ENCODE measurements at places on chromosomes 7 and 10.

- no peak for DNase-seq
These were observed 99.8 kb downstream of the EPDR1 start for GRCh38 chr7:38020121-38020785.

DNA sequence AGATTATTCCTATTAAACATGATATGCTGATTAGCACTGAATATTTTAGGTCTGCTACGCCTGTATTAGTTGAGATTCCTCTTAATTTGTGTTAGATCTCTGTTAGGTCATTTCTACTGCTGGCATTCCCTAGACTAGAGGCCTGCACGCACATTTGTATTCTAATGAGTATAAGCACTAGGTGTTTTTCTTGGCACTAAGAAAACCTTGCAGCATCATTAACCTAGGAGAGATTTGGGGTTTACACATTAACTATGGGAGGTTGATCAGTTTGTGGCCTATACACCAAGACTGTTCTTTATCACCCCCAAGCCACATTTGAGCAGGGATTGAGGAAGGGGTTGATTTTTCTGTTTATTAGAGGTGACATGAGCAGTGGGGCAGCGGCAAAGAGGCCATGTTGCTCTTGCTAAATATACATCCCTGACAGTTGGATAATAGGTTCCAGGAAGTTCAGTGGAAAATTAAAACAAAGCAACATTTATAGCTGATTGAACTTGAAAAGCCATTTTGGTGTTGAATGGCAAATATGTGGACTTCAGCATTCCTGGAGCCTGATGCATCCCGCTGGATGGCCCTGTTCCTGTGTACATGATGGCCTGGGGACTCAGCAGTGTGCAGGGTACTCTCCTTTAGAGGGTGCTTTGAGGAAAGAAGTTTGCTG lies 65.2 kb downstream of the GBF1 start:
- no peak for DNase-seq

GRCh38 chr7:150503581-150503980 lies 11.1 kb upstream of the GIMAP7 start:
- no peak for DNase-seq

- no peak for DNase-seq
These were observed 24.6 kb downstream of the PRR15 start for GRCh38 chr7:29588212-29588611.

DNA sequence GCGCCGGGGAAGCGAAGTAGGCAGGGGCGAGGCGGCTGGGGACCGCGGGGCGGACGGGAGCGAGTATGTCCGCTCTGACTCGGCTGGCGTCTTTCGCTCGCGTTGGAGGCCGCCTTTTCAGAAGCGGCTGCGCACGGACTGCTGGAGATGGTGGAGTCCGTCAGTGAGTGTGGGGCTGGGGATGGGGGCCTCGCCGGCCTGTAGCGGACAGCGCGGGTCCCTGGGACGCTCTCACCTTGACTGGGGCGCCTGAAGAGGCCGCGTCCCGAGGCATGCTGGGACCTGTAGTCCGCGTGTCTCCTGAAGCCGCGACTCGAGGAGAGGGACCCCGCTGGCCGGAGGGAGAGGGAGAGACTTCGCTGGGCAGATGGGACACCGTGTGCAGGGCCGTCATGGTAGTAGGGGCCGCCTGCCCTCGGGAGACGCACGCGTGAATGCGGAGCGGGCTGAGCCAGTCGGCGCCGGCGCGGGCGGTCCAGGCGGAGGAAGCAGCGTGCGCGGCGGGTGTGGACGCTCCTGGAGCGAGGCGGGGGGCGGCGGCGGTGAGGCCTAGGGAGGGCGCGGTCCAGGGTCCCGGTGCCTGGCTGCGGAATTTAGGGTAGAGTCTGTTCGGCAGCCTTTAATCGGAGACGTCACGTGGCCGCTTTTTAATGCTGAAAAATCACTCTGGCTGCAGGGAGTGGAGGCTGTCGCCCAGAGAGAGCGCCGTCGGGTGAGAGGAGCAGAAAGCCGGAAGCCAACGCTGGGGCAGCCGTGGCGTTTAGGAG lies at the start of gene NDUFB2:
Gene NDUFB2 (plus strand): TSS at position 29 of the 767 bp plus-strand sequence. CDS start 37 bp downstream, at position 66.
- peak; percentile 52 for DNase-seq

GRCh38 chr7:28483908-28484605 lies 71.7 kb downstream of the CREB5 start:
- no peak for DNase-seq

- DNase-seq, result no peak
These were observed 96.1 kb downstream of the TNS3 start for GRCh38 chr7:47485640-47486435.

DNA sequence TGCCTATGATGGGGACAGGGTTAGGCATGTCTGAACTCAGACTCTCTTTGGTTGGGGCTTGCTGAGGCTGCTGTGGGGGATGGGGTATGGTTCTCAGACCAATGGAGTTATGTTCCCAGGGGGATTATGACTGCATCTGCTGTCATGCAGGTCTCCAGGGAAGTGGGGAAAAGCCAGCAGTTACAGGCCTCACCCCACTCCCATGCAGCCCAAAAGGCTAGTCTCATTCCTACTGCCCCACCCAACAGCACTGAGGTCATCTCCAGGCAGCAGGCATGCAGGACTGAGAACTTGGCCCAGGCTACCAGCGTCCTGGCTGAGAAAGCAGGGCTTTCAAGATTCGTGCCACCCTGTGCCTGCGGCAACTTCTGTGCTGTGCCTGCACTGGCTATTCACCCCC lies 373.3 kb downstream of the HTR7 start:
- no peak for DNase-seq

- DNase-seq, result no peak
These were observed 356.4 kb downstream of the ANKRD7 start for GRCh38 chr7:118580743-118581382.

DNA sequence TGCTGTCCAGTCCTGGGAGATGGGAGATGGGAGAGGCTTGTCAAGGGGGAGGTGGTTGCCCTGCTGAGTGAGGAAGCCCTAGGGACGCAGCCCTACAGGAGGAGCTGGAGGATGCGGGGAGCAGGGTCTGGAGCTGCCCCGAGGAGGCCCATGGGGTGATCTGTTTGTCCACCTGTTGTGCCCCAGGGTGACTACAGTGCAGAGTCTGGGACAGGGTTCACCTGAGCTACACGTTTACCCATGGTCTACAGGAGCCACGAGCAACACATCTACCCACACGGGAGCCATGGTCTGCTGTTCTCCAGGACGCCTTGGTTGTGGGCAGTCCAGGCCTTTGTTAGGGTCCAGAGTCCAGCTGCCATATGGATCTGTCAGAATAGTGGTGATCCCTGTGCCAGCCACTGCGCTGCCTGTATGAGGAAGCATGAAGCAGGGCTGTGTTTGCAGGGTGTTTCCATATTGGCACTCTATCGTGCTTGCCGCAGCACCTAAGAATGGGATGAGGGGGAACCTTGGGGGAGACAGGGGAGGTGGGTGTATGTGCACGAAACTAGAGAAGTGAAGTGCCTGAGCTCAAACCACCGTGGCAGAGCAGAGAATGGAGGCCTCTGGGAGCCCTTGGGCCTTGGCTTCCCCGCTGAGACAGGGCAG lies 23.7 kb downstream of the ZNF775 start:
- no peak for DNase-seq

DNA sequence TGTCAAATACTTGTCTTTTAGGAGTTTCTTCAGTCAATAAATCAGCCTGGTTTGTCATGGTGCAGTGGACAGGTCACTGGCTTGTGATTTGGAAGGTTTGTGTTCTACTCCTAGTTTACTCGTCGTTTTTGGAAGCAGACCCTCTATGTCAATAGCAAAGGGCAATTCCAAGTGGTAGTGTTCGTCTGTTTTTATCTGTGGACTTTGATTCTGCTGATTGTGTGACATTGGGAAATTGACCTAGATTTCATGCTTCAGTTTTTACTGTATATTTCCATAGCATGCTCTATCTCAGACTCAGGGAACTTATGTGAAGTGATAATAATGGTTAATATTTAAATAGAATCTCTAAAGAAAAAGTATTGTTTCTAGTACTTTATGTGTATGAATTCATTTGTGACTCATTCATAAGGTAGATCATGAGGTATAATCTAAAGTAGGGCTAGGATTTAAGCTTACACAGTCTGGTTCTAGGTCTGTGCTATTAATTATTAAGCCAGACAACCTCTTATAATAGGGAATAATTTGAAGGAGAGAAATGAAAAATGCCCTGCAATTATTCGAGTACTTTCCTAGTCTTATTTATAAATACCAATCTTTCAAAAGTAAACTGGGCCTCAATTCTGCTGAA lies 198.1 kb downstream of the REEP3 start:
- no peak for DNase-seq

GRCh38 chr7:54543051-54543488 lies 895 bp downstream of the VSTM2A start:
- DNase-seq, result no peak

- no peak for DNase-seq
These were observed 465.4 kb downstream of the ETV1 start for GRCh38 chr7:13524076-13524475.

GRCh38 chr10:58662314-58662713 lies 149.6 kb downstream of the BICC1 start:
- DNase-seq, result no peak

GRCh38 chr7:7581531-7582179 lies 15.0 kb downstream of the MIOS start:
- DNase-seq, result no peak

DNA sequence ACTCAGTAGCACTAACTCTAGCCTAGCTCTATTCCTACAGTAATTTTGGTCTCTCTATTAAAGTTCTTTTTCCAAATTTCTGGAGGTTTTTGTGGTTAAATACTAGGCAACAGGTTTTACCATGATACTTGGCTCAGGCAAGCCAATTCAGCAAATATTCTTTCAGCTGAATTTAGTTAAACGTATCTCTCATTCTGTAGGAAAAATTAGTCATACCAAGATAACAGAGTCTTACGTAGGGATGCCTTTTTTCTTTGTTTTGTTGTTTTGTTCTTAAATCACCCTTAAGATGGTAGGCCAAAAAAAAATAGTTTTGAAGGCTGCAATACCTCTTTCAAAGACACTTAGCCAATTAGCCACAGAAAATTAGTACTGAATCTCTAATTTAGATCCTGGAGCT lies 180.5 kb downstream of the MAGI2 start:
- DNase-seq, result no peak

DNA sequence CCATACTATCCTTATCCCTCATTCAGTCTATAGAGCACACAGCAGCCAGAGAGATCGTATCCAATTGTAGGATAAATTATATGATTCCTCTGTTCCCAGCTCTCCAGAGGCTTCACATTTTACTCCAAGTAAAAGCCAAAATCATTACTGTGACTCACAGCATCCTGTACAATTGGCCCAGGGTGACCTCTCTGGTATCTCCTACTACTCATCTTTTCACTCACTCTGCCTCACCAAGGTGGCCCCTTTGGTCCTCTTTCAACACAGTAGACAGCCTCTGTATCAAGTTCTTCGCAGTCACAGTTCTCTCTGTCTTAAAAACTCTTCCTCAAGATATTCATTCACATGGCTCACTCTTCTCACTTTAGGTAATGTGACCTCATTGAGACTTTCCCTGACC lies 72.6 kb upstream of the LSM8 start:
- DNase-seq, result no peak

GRCh38 chr10:78744056-78744455 lies 324.7 kb upstream of the ZMIZ1 start:
- DNase-seq, result no peak

- no peak for DNase-seq
These were observed 170.8 kb downstream of the BBS9 start for GRCh38 chr7:33300131-33300530.

- no peak for DNase-seq
These were observed 74.9 kb upstream of the COL13A1 start for GRCh38 chr10:69726850-69727249.

- no peak for DNase-seq
These were observed 158.8 kb upstream of the CHST15 start for GRCh38 chr10:124252097-124252715.

- no peak for DNase-seq
These were observed 7.1 kb downstream of the ZNF511 start for GRCh38 chr10:133315847-133316246.

DNA sequence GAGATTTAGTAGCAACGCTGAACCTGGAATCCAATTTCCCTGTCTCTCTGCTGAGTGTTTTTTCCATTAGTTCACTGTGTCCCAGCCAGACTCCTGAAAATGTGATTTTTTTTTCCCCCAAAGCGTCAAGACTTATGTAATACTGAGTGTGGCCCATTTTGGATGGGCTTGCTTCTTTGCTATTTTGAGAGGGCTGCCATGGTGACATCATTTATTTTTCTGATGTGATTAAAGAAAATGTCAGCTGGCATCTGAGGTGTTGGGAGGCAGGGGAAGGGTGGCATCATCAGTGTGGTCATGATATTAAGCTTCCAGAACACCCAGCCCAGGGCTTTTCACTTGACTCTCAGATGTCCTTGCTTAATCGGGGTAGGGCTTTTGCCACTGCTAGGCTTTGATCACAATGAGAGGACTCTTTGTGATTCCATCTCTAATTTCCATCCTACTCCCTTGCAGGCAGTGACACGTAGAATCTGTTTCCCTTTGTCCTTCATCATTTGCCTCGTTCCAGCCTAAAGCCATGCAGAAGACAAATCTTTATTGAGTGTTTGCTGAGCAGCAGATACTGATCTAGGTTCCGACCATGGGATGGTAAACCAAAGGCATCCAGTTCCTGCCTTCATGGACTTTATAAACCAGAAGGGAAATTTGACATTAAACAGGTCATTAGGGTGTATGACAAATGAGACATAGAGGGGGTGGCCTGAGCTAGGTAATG lies 7.4 kb downstream of the ZNF365 start:
- DNase-seq, result no peak

- DNase-seq, result no peak
These were observed 3.0 kb downstream of the PGAM2 start for GRCh38 chr7:44062180-44062902.

- no peak for DNase-seq
These were observed 69.0 kb downstream of the FAM107B start for GRCh38 chr10:14705548-14706230.

- DNase-seq, result no peak
These were observed 29.1 kb downstream of the EPC1 start for GRCh38 chr10:32317795-32318357.

DNA sequence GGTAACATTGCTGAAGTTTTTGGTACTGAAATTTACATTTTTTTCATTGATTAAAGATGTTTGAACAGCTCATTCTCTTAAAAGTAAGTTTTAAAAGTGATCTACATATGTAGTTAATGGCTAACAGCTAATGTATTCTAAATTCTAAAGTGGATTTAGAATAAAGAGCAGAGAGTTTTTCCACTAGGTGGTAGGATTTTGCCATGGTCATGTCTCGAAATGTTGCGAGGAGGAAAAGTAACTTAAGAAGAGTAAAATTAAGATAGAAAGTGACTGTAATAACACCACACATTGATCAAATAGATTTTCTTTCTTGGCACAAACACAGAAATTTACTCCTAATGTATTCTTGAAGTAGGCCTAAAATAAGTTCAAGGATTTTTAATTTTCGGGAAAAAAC lies 19.8 kb downstream of the LSMEM1 start:
- no peak for DNase-seq

DNA sequence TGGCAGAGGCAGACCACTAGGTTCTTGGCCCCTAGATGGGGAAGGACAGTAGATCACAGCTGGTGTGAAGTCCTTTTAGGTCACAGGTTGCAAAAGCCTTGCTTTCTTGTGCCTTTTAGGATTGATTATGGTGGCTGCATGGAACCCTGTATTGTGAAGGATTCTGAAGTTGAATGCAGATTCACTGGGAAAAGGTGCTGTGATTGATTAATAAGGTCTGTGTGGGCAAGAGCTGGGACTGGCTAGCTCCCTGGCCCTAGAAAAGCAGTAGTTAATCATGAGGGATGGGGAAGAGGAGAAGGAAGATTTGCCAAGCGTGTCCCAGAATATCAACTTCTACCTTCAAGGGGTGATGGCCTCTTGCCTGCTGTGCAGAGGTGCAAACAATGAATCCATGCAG lies 105.5 kb downstream of the CDH23 start:
- DNase-seq, result no peak

- no peak for DNase-seq
These were observed 28.7 kb upstream of the NAMPT start for GRCh38 chr7:106313456-106313901.
